ENCODE measurements at places on chromosomes 4 and X. TPM values are rescaled to one million over a fixed set of nuclear protein-coding genes. Genes with fewer than 3 reads are reported as not detected.

DNA sequence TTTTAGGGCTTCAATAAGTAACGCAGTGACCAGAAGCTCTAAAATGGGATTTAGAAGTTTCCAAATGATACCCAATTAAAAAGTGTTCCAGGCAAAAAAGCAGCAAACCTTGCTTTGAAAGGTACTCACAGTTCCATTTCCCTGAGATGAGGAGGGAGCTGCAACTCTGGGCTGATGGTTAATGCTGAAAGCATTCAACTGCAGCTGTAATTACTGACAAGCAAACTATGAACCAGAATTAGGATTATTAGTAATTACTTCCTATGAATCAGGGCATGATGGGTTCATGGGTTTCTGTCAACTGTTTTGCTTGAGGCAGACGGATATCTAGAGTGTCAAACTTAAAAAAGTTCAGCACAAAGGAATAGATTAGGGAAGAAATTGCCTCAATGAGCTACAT, 357.4 kb downstream of the STIM2 start:
- no peaks in the 10 kb centered on the region for H3K4me1 ChIP-seq
- no peak for DNase-seq
- H3K27me3 ChIP-seq: peaks cover 63% of the 10 kb centered on the region
- H3K36me3 ChIP-seq: no peaks in the 10 kb centered on the region

- H3K27ac ChIP-seq: peak overlapping the region; percentile 90
- no peaks in the 10 kb centered on the region for H3K36me3 ChIP-seq
- H3K4me3 ChIP-seq: peak overlapping the region; percentile 72
- H3K4me1 ChIP-seq: peaks cover 22% of the 10 kb centered on the region
- no peaks in the 10 kb centered on the region for H3K27me3 ChIP-seq
- peak; percentile 67 for DNase-seq
These were observed 8.3 kb upstream of the BCOR start for GRCh38 chrX:40105835-40106675.

DNA sequence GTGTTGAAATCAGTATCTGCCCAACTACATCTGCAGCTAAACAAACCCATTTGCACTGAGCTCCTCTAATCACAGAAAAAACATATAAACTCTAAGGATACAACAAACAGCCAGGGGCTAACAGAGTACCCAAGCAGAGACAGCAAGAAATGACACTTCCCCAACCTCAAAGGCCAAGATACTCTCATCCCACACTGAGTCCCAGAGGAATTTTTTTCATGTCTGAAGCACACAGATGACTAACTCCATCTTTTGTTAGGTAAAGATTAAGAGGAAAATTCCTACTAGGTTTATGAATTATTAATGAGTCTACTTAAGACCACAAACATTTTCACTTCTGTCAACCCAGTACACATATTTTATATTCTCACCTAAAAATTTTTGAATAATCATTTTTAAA, 31.6 kb downstream of the SEPSECS start:
- H3K27ac ChIP-seq: no peak overlapping the region
- H3K27me3 ChIP-seq: no peaks in the 10 kb centered on the region
- DNase-seq: no peak
- H3K4me3 ChIP-seq: no peak overlapping the region
- no peaks in the 10 kb centered on the region for H3K4me1 ChIP-seq

COX18 gene
- 17.8 TPM for total RNA-seq

- peaks cover 2% of the 10 kb centered on the region for H3K27me3 ChIP-seq
- H3K4me1 ChIP-seq: peaks cover 40% of the 10 kb centered on the region
- peak overlapping the region; percentile 68 for H3K27ac ChIP-seq
- H3K4me3 ChIP-seq: no peak overlapping the region
- no peak for DNase-seq
These were observed 145.7 kb upstream of the TBC1D9 start for GRCh38 chr4:140901736-140902336.
